ENCODE measurements at places on chromosomes 1 and 21. TPM values are rescaled to one million over a fixed set of nuclear protein-coding genes. Genes with fewer than 3 reads are reported as not detected.

The HHIPL2 gene
- total RNA-seq = 14.7 TPM

The HPCA gene
- 1.2 TPM for total RNA-seq

The GPR89B gene
- 12.0 TPM for total RNA-seq

The SH2D1B gene
- not detected for total RNA-seq

The PINK1 gene
- total RNA-seq = 32.1 TPM

The PYHIN1 gene
- not detected for total RNA-seq

The DHRS3 gene
- 113 TPM for total RNA-seq

The AGMAT gene
- total RNA-seq = 3.1 TPM

The FOXO6 gene
- total RNA-seq = 2.5 TPM

The RABGAP1L gene
- 37.0 TPM for total RNA-seq

The NCSTN gene
- total RNA-seq = 93.7 TPM

The DISC1 gene
- total RNA-seq = 0.36 TPM

The G0S2 gene
- total RNA-seq = 2.5 TPM

All from Panc1 (cell line).